ENCODE measurements at places on chromosomes 1 and 21. TPM values are rescaled to one million over a fixed set of nuclear protein-coding genes. Genes with fewer than 3 reads are reported as not detected.

Gene TTC24
- total RNA-seq = 0.11 TPM

Gene MLLT11
- total RNA-seq = 12.7 TPM

Gene LCE1C
- total RNA-seq = not detected

Gene HES3
- total RNA-seq = 78.3 TPM

Gene OMA1
- total RNA-seq = 10.5 TPM

Gene OLIG2
- total RNA-seq = 0.60 TPM

Gene ACTA1
- total RNA-seq = 0.96 TPM

Gene ITGB2
- total RNA-seq = 1.5 TPM

Gene SLC1A7
- 0.07 TPM for total RNA-seq

Gene GPR3
- 7.8 TPM for total RNA-seq

Gene CRNN
- total RNA-seq = not detected

Gene PLA2G4A
- total RNA-seq = 1.3 TPM

Gene LCE1F
- not detected for total RNA-seq

Gene LDLRAD1
- total RNA-seq = 0.09 TPM

Gene FALEC
- total RNA-seq = 1.0 TPM

Gene GJA8
- not detected for total RNA-seq

Gene CFHR1
- total RNA-seq = 0.16 TPM

Gene PLPPR4
- total RNA-seq = 1.1 TPM

Gene CFHR4
- total RNA-seq = 0.42 TPM

Gene ST6GALNAC3
- total RNA-seq = 11.9 TPM

Gene AUNIP
- total RNA-seq = 15.1 TPM

Gene AZIN2
- 0.89 TPM for total RNA-seq

Gene RBP7
- total RNA-seq = 3.2 TPM

Gene FCER1G
- total RNA-seq = 0.85 TPM

Gene INAVA
- total RNA-seq = 41.2 TPM

Gene SPAG17
- total RNA-seq = 0.71 TPM

Gene CACNA1S
- 0.07 TPM for total RNA-seq

Gene REN
- total RNA-seq = not detected

Gene GOLT1A
- 6.5 TPM for total RNA-seq

Gene ACOT11
- 4.4 TPM for total RNA-seq

Gene SEMA6C
- total RNA-seq = 16.3 TPM

Gene RNU1-1
- total RNA-seq = 1,197 TPM

Gene ICOSLG
- 9.0 TPM for total RNA-seq

Gene LELP1
- not detected for total RNA-seq

Gene ERG
- 4.5 TPM for total RNA-seq

Gene TMEM52
- total RNA-seq = 15.0 TPM

Gene PIGC
- 21.9 TPM for total RNA-seq
